ENCODE measurements at places on chromosomes 6 and 20.

DNA sequence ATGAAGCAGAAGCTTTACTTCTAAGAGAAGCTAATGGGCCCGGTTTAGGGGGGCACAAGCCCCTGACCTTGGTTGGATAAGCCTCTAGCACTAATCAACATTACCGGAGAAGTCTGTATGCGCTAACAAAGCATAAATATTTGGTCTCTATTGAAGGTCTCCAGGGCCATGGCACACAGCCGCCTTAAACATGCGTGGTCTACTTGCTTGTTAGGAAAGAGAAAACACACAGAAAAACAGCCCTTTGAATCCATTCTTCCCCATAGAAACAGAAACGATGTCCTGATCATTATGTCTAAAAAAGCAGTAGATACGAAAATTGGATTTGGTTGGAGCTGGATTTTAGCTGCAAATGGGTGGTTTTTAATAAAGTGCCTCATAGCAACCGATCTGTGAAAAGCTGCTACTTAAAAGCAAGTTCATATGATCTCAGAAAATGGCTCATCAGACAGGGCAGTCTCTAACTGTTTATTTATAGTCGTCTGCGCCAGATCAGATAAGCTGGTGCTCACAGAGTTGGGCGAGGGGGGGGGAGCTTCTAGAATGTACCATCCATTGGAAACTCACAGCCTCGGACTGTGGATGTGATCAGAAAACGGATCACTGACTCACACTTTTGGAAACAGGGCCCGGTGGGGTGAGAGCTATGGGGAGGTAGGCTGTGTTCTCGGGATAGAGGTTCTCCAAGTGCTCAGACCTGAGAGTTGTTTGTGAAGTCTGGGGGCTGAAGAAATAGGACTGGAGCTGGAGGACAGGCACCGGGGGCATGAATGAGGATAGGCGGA is 35.3 kb upstream of the APCDD1L start:
- DNase-seq, result no peak

- no peak for DNase-seq
These were observed 700.0 kb downstream of the RFPL4B start for GRCh38 chr6:113047148-113047547.

GRCh38 chr20:59175861-59176260 is 12.2 kb downstream of the ZNF831 start:
- no peak for DNase-seq

DNA sequence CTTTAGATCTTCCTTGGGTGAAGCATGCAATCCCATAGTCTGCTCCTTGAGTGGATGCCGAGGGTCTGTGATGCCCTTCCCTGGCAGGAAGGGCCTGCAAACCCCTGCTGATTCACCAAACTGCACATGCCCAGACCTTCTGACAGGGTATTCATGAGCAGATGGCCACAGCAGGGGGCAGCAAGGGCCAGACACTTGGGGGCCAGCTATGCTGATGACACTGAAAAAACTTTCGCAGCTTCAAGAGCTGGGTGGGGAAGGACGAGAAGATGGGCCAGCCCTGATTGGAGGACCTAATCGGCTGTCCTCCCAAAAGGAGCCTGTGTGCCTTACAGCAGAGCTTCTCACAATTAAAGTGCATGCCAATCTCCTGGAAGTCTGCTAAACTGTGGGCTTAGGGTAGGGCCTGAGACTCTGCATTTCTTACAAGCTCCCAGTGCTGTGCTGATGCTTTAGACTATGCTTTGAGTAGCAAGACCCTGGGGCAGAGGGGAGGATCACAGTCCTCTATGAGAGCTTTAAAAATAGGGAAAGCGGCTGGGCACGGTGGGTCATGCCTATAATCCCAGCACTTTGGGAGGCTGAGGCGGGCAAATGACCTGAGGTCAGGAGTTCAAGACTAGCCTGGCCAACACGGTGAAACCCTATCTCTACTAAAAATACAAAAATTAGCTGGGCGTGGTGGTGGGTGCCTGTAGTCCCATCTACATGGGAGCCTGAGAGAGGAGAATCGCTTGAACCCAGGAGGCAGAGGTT is 15.2 kb upstream of the GDAP1L1 start:
- no peak for DNase-seq

GRCh38 chr6:28137505-28137981 is 4.1 kb upstream of the ZKSCAN8 start:
- no peak for DNase-seq

DNA sequence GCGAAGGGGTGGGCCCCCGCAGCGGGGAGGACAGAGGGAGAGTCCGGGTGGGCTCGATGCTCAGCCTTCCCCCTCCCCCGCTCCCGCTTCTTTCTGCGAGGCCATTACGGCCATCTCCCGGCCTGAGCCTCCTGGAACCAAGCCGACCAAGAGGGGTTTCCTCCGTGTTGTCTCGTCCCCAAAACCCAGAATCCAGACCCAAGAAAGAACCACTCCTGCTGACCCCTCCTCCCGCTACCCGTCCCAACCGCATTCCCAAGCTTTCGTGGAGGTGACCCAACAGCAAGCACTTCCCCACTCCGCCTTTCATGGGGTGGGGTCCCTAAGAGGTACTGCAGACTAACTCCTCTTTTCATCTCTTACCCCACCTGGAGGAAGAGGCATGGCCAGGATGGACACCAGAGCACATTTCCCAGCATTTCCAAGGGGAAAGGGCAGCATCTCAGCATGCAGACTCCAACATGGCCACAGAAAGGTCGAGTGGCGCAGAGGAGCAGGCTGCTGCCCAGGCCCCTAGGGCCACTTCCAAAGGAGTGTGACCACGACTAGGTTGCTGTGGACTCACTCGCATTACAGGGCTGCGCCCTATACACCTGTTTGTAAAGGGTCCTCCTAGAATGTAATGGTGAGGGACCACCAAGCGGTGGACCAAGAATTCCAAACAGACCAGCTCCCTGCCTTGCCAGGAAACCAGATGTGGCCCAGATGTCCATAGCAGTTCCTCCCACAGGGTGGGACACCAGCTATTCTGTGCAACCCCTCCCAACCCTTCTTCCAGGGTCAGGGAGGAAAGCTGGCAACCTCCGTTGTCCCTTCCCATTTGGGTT is 53.4 kb downstream of the MRPL14 start:
- DNase-seq, result no peak

DNA sequence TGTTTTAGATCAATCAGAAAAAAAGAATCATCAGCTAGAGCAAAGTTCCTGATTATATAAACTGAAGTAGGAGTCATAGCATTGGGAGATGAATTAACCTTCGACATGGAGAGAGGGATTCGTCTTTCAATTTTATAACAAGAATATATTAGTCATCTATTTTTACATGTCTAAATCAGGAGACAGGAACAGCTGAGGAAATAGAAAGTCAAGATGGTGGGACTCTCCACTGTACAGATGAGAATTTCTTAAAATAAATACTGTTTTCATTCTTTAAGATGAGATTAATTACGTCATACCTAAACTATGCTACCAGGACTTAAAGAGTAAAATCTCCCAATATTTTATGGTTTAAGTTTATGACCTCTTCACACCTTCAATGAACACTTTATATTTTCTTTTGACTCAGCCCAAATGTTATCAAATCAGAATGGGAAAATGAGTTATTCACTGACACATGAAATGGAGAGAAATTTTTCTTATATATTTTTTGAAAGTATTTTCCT is 1137.7 kb downstream of the EPHA7 start:
- DNase-seq, result no peak
